Activated naive CD4-positive, alpha-beta T cell treated with anti-CD3 and anti-CD28 coated beads for 36 hours (primary cell): ENCODE measurements at places on chromosomes 1 and 21.

GRCh38 chr1:80218112-80218511 is 1211.6 kb upstream of the ADGRL4 start:
- no peak for DNase-seq

- peak; percentile 66 for DNase-seq
Measured at GRCh38 chr1:160428655-160429054, 28.3 kb downstream of the VANGL2 start.

DNA sequence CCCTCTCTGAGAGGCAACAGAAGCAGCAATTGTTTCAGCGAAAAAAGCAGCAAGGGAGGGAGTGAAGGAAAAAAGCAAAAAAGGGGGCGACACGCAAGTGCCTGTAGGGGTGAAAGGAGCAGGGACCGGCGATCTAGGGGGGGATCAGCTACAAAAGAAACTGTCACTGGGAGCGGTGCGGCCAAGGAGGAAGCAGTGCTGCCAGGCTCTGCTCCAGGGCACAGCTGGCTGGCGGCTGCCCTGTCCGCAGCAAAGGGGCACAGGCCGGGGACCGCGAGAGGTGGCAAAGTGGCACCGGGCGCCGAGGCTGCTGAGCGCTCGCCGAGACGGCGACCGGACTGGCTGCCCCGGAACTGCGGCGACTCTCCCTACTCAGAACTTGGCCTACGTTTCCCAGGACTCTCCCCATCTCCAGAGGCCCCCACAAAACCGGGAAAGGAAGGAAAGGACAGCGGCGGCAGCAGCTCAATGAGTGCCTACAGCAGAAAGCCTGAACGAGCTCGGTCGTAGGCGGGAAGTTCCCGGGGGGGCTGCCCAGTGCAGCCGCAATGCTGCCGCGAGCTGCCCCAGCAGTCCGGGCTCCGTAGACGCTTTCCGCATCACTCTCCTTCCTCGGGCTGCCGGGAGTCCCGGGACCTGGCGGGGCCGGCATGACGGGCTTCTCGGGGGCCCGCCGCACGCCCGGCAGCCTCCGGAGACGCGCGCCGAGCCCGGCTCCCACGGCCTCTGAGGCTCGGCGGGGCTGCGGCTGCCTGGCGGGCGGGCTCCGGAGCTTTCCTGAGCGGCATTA is 1.0 kb upstream of the CDKN2C start:
- peak; percentile 57 for DNase-seq

DNA sequence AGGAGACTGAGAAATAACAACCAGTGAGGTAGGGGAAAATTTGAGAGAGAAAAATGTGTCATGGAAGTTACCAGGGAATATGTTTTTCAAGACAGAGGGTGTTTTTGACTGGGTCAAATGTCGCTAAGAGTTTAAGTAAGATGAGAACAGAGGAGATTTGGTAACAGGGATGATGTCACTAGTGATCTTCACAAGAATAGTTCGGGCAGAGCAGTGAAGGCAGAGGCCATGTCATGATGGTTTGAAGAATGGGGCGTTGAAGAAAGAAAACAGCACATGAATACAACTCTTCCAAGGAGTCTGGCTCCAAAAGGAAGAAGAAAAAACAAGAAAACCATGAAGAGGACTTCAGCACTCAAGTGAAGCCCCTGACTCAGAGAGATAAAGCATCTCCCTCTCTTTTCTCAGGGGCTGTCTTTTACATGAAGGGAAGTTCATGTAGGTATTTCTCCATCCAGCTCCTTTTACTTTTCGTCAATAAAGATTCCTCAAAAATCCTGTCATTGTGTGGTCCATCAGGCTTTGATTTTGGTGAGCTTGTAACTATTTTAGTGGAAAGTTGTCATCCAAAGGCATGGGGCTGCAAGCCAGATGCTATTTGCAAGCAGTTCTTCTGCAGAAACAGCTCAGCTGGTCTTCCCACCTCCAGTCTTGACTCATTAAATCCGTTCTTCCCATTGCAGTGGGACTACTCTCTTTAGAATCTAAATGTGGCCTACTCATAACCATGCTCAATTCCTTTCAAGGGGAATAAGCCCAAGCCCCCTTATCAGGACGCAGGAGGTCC is 397.3 kb downstream of the LMX1A start:
- no peak for DNase-seq

DNA sequence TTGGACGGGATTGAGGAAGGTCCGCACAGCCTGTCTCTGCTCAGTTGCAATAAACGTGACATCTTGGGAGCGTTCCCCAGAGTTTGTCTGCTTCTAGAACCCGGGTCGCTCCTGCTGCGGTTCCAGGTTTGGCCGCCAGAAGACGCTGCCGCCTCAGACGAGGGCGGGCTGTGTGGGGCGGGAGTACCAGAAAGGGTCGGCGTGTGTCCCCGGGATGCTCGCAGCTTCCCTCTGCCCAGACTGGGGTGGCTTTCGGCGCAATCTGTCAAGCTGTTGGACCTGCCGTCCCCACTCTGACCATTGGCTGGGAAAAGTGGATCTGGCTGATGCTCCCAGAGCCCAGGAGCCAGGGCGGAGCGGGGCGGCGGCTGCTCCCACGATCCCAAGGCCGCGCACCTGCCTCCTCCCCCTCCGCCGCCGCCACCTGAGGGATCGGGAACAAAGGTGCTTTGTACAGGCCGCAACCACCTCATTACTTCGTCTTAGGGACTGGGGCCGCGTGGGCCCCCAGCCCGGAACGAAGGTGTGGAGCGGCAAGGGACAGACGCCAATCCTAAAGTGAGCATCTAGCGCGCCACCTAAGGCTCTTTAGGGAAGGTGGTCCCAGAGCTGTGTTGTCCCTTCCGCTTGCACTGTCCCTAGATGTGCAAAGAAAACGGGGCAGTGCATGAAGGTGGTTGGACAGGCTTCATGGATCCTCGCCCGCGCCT is 683 bp upstream of the EFNA4 start:
- peak; percentile 89 for DNase-seq

DNA sequence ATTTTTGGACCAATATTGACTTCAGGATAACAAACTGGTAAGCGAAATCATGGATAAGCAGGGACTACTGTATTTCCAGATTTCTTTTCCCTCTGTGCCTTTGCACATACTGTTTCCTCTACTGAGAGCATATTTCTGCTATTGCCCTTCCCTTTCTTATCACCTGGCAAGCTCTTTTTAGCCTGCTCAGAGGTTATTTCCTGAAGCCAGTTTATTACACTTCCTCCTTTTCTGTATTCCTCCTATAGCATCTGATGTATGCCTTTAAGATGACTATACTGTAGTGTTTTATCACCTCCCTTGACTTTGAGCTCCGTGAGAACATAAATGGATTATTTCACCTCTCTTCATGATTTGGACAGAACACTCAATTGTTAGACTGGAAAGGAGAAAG is 49.0 kb downstream of the MAGI3 start:
- no peak for DNase-seq

DNA sequence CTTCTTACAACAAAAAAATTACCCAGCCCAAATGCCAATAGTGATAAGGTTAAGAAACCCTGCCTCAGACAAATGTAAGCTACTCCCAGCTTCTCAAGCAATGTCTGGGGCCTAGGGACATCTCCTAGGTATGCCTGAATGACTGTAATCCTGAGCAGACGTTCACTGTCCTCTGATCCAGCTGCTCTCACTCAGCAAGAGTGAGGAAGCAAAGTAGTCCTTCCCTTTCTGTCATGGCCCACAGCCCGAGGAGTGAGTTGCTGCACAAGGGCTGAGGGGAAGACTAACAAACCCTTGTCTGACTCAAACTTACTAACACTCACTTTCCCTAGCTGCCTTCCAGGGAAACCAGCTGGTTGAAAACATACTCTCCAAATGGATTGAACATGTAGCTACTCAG is 124.9 kb upstream of the TNFSF4 start:
- no peak for DNase-seq

DNA sequence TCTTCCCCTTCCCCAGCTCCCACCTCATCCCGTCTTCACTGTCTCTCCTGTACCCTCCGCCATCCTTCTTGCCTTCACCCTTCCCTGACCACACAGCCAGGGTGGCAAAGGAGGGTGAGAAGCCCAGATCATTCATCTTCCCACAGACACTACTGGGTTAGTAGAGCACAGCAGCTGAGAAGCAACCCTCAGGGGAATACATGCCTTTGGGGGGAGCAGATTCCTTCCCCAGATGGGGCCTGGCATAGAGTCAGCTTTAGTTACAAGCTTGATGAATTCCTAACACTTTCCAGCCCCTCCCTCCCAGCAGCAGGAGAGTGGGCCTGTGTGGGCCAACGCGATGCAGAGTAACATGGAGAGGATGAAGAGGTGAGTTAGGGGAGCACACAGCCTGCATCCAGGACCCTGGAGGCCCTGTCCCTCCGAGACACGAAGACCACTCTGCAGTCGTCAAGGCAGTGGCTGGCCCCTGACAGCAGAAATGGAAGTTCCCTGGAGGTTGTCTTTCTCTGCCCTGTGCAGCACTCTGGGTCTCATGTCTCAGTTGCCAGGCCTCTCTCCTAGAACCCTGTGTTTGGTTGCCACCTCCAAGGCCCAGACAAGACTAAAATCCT is 8.8 kb upstream of the BTG2 start:
- no peak for DNase-seq

DNA sequence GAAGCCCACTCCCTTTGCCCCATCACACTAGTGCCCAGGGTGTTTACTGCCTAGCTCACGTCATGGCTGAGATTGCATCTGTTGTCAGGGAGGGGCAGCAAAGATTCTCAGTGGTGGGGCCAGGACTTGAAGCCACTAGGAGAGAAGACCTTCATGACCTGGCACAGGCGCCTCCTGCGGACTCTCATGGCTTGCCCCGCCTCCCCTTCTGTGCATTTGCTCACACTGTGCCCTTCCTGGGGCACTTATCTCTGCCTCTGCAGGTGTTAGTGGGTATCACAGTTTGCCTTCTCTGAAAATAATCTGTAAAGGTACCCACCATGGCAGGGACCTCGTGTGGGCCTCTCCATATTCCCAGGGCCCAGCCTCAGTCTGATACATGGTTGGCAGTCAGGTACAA is 20.1 kb downstream of the PTPRU start:
- no peak for DNase-seq

- DNase-seq: no peak
Measured at GRCh38 chr1:80305466-80305865, 1298.9 kb upstream of the ADGRL4 start.

GRCh38 chr1:59522925-59523505 is 226.1 kb downstream of the FGGY start:
- no peak for DNase-seq

- no peak for DNase-seq
Measured at GRCh38 chr1:151570819-151571218, 30.7 kb downstream of the TUFT1 start.

DNA sequence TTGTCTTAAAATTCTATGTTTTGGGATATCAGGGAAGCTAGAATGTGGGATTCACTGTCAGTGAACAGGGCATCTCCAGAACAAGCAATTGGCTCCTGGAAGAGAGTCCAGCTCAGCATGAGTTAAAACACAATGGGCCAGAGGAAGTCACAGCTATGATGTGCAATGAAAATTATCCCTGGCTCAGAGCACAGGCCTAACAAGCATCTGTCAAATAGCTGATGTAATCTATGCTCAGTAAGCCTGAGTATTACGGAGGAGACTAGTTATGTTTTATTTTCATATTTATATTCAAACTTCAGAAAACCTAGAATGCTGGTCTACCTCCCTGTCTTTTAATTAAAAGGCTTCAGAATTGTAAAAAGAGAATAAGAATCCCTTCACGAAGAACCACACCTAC is 41.6 kb downstream of the PARP1 start:
- DNase-seq: no peak

- DNase-seq: no peak
Measured at GRCh38 chr1:109826930-109827349, 63.2 kb upstream of the EPS8L3 start.

- no peak for DNase-seq
Measured at GRCh38 chr1:192546596-192547190, 28.9 kb upstream of the RGS1 start.

GRCh38 chr1:243496187-243496646 is 240.4 kb downstream of the SDCCAG8 start:
- DNase-seq: no peak

- DNase-seq: no peak
Measured at GRCh38 chr1:172211221-172211620, 209.3 kb upstream of the C1orf105 start.

GRCh38 chr1:157711802-157712201 is 11.2 kb upstream of the FCRL3 start:
- DNase-seq: no peak

DNA sequence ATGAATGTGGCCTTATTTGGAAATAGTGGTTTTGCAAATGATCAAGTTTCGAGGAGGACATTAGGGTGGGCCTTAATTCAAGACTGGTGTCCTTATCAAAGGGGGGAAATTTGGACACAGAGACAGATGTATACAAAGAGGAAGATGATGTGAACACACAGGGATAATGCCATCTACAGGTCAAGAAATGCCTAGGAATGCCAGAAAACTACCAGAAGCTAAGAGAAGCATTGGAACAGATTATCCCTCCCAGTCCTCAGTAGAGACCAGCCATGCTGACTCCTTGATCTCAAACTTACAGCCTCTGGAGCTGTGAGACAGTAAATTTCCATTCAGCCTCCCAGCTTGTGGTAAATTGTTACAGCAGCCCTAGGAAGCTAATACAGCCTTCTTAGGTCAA is 151.4 kb downstream of the PTGER3 start:
- no peak for DNase-seq

GRCh38 chr1:226029093-226029496 is 30.0 kb upstream of the SDE2 start:
- DNase-seq: no peak

DNA sequence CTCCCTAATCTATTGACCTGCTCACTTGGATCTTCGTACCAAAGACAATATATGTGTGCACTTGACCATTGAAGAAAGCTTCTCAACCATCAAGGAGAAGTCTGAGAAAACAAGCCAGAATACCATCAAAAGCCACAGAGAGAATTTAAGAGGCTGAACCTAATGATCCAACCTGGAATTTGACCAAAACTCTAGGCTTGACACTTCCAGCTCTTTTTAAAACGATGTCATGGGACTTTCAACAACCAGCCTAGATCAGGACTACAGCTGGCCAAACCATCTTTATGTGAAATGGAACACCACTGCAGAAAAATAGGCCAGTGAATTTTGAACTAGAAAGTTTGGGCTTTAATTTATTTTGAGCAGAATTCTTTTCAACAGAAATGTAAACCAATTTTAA is 444.4 kb downstream of the LTN1 start:
- no peak for DNase-seq

DNA sequence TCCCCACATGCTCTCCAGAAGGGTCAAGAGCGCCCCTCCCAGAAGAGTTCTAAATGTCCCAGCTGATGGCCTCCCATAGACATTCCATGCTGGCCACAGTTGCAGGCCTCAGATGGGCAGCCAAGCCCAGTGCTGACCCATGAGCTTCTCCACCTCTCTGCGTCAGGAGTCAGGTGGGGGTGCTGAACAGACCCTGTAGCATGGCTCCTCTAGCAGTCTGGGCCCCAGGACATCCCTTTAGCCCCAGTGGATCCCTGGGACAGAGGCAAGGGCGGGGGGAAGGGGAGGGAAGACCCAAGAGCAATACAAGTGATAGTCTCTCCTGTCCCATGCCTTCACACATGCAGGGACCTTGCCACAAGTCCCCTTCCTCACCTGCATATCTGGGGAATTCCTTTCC is 56.7 kb downstream of the LRRN2 start:
- no peak for DNase-seq

GRCh38 chr1:203353486-203353885 is 2.6 kb upstream of the FMOD start:
- no peak for DNase-seq
